Fibroblast of the aortic adventitia (primary cell): ENCODE measurements at places on chromosomes 7 and 10. TPM values are rescaled to one million over a fixed set of nuclear protein-coding genes. Genes with fewer than 3 reads are reported as not detected.

GRCh38 chr7:122902751-122903495 lies 16.7 kb upstream of the CADPS2 start:
- peak; percentile 4 for DNase-seq

GRCh38 chr10:62323751-62324150 lies 50.4 kb upstream of the ZNF365 start:
- peak; percentile 37 for DNase-seq

DNA sequence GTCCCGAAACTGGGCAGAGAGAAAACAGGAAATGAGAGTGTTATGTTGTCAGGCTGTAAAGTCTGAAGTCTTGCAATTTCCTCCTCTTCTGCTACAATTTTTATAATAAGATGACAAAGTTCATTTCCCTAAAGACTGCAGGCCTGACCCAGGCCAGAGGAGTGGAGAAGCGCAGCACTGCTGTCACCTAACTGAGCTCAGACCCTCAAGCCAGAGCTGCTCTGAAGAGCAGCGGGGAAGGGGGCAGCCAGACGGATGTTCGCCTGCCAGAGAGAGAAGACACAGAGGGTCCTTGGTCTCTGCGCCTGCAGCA lies 12.6 kb upstream of the AOAH start:
- no peak for DNase-seq

GRCh38 chr7:10855583-10855982 lies 118.1 kb upstream of the PHF14 start:
- DNase-seq, result no peak

DNA sequence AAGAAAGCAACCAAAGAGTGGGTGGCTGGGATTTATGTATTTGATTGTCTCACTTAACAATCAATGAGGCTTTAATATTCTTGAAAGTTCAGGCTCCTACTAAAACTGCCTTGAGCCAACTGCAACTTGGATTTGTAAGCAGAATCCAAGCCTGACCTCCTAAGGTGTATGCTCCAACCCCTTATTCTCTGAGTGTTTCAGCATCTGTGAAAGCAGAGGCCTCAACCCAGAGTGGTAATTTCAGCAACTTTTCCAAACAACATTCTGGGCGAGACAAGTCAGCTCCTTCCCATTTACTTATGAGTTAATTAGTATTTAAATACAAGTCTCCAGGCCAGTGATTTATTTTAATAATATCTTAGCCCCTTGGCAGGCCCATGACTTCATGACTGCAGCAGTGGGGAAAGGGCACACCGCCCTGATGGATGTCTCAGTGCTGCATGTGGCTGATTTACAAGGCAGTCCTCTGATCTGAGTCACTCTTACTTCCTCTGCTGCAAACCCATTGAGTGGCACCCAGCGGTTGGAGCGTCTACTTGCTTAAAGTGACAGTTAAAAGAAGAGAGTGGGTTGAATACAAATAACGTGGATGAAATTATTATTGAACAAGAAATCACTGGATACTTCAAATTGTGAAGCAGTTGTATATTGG lies 209.1 kb downstream of the TRIL start:
- DNase-seq, result peak; percentile 59

DNA sequence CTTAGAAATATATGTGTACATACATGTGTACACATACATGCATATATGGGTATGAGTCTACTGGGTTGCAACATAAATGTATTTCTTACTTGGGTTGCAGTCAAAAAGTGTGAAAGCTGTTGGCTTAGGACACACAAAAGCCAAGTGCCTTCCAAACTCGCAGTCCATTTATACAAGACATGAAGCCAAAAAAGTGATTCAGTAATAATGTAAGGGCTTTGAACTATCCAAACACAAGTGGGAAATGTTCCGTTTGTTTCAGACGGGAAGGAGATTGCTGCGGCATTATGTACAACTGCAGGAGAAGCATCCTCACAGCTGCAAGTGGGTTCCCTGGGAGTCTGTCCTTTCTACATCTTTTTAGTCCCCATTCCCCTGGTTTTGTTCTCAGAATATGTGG lies 513.6 kb downstream of the SORCS3 start:
- peak; percentile 33 for DNase-seq

DNA sequence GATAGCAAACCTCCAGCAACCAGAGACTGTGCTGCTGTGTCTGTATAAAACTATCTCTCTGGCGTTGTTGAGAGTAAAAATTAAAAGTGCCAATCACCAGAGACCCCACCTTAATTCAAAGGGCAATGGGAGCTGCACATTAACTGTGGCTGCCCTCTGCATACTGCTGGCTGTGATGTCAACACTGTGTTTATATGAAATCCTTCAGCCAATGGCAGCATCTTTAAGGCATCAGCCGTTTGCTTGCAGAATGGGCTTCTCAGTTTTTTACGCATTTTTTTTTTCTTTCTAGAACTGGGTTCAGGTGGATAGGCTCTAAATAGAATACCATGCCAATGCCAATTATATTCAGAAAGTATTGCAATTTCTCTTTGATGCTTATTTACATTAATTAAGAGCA lies 47.7 kb downstream of the CHN2 start:
- no peak for DNase-seq

- DNase-seq, result no peak
Observed at GRCh38 chr7:135736586-135737305, 8.8 kb upstream of the SLC13A4 start.

- no peak for DNase-seq
Observed at GRCh38 chr10:130751106-130751840, 560.2 kb downstream of the TCERG1L start.

- DNase-seq, result no peak
Observed at GRCh38 chr10:48538611-48539010, 66.3 kb downstream of the ARHGAP22 start.

DNA sequence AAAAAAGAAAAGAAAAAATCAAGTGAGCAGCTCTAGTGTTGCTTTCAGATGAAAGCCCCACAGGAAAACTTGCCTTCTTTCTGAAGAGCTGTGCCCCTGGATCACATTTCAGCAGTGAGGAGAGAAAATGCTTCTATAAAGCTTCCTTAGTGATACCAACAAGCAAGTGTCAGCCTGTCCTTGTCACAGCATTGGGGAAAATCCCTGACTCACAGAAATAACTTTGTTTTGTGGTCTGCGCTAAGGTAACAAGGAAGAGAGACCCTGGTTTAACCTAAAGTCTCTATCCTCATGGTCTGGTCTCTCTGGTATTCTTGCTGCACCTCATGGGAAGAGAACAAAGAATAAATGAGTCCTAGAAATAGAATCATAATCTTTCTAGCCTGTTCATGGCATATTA lies 885.2 kb upstream of the SORCS1 start:
- no peak for DNase-seq

- no peak for DNase-seq
Observed at GRCh38 chr7:20826243-20826642, 39.6 kb upstream of the SP8 start.

GRCh38 chr7:43244232-43244631 lies 131.8 kb downstream of the HECW1 start:
- DNase-seq, result no peak

GRCh38 chr10:48659790-48660189 lies 24.9 kb upstream of the WDFY4 start:
- DNase-seq, result peak; percentile 17

GRCh38 chr10:131109726-131110125 lies 201.8 kb downstream of the TCERG1L start:
- no peak for DNase-seq

DNA sequence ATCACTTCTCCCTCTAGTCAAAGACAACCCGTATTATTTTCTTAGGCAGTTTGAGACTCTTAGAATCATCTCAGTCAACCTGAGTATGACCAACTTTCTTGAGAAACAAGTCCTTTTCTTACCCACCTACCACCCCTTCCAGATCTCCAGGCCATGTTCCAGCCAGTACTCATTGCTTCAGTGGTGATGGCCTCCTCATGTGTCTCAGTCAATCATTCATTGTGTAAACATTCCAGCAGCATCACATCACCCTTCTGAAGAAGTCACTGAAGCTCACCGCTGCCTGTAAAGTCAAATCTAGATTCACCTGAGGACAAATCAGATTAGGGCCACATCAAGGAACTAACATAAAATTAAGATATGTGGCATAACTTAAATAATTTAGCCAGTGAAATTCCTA lies 467.2 kb upstream of the NRP1 start:
- no peak for DNase-seq

DNA sequence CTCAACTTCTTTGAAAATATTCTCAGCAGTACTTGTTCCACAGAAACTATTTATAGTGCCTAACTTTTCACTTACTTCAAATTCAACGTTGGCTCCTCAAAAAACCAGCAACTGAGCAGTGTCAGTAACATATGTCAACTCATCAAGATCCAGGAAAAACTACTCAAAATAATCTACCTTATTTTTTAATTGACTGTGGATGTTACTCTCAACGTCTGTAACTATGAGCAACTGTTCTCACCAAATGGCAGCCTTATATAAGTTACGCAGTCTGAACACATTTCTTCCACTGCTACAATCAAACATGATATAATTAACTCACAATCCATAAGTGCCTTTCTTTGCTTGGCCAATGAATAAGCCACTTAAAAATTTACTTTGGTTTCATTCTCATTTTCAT lies 77.8 kb downstream of the SP8 start:
- DNase-seq, result no peak

- peak; percentile 65 for DNase-seq
Observed at GRCh38 chr10:114550756-114551635, 107.1 kb downstream of the ABLIM1 start.

GRCh38 chr10:113716109-113716910 lies 35.2 kb upstream of the PLEKHS1 start:
- no peak for DNase-seq

GRCh38 chr7:128893251-128894100 lies 17.0 kb downstream of the KCP start:
- no peak for DNase-seq

DNA sequence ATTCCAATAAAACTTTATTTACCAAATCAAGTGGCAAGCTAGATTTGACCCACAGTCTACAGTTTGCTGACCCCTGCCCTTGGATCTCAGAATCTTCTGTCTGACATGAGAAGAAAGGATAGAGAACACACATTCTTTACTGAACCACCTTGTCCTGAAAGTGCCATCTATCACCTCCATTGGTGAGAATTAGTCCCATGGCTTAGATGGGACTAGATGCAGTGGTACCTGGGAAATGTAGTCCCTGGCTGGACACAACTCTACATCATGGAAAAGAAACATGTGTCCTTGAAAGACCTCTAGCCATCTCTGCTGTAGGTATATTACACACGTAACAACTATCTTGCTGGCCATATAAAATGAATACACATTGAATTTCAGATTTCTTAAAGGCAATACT lies 336.2 kb downstream of the LHFPL3 start:
- DNase-seq, result no peak

DNA sequence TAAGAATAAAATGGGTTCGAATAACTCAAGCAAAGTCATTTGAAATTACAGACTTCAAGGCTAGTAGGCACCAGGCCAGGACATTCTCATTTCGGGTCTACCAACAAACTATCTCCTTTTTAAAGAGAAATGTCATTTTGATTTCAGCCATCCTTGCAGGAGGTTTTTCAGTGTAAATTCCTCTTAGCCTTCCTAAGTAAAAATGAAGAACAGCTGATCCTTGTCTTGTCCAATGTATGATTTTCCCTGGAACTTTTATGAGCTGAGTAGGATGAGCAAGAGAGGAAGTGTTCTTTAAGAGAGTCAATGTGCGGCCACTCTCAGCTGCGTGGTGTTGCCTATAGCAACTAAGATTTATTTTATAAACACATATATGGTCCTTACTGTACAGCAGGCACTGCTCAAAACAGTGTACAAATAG lies 110.1 kb downstream of the PLCE1 start:
- DNase-seq, result no peak

DNA sequence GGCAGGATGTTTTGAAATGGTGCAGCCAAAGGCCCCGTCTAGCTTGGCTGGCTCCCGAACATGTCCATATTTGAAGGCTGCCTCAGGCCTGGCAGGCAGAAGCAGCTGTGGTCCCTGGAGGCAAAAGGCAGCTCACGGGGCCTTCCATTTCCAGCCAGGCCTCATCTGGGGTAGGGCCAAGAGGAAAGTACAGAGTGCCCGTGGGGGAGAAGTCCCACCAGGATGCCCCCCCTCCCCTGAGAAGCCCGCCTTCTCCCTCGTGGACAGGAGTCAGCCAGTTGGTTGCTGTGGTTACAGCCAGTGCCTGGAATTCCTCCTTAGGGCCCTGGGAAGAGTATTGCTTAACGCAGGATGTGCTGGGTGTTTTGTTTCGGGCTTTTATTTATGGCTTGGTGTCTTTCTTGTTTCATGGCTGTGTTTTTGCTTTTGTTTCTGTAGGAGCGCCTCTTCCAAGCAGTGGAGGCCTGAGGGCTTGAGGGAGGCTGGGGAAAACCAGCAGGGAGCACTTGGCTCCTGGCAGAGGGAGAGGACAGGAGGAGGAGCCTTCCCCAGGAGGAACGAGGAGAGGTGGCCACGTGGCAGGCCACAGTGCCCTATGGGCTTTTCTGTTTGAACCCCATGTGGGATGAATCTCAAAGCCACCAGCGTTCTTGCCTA lies 45.4 kb downstream of the CHST3 start:
- peak; percentile 99 for DNase-seq

DNA sequence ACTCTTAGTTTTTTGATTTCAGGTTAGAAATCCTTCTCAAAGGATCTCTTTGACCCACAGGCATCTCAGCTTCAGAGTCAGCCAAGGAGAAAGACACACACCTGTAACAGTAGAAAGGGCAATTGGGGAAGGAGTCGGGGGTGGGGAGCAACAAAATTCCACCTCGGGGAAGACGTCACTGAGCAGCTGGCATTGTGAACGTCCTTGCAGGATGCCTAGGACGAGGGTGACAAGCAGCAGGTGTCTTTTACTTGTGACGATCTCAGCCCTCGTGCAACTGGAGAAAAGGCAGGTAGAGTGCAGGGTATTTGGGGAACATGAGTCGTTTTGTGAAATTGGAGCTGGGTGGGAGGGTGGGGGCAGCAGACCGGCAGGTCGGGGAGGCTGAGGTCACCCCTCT lies 627.0 kb downstream of the ACTR3B start:
- DNase-seq, result no peak

GRCh38 chr7:94005753-94006152 lies 1.6 kb upstream of the BET1 start:
- no peak for DNase-seq

The KCNH2 gene
- total RNA-seq, result not detected in 2 replicates

The CPA1 gene
- 0.45 and 0.90 TPM in 2 replicates for total RNA-seq

The CLEC2L gene
- total RNA-seq, result not detected in 2 replicates

The IGFBP3 gene
- 287 and 1,278 TPM in 2 replicates for total RNA-seq

The COL28A1 gene
- total RNA-seq, result 0.09 TPM in 1 of 2 replicates, not detected in the other

The OGDHL gene
- under 0.01 and 0.57 TPM in 2 replicates for total RNA-seq

The RSPH10B gene
- total RNA-seq, result 0.63 TPM in 1 of 2 replicates, not detected in the other

The NSMCE4A gene
- 25.0 and 39.3 TPM in 2 replicates for total RNA-seq

The VIPR2 gene
- not detected in 2 replicates for total RNA-seq
